ENCODE measurements at places on chromosomes 4 and X.

GRCh38 chr4:83657336-83657735 is 121.4 kb downstream of the GPAT3 start:
- peak; percentile 96 for DNase-seq

DNA sequence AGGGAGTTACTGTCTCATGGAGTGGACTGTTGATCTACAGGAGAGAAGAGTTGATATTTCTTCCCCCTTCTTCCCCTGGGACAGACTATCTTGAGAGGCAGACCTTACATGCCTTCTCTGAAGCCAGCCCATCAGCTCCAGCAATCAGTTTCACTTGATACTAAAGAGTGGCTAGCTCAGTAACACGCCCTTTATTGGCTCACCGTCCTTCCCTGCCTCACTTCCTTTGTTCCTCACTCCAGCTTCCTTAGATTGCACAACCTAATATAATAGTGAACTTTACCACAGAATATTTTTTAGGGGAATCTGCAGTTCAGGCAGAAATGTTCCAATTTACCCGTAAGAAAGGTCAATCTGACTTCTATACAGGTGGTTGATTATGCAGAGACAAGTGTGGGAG is 128.1 kb upstream of the NDP start:
- no peak for DNase-seq

GRCh38 chrX:148933881-148934280 is 433.5 kb downstream of the AFF2 start:
- DNase-seq = no peak

GRCh38 chrX:38880296-38880854 is 79.1 kb downstream of the MID1IP1 start:
- no peak for DNase-seq

DNA sequence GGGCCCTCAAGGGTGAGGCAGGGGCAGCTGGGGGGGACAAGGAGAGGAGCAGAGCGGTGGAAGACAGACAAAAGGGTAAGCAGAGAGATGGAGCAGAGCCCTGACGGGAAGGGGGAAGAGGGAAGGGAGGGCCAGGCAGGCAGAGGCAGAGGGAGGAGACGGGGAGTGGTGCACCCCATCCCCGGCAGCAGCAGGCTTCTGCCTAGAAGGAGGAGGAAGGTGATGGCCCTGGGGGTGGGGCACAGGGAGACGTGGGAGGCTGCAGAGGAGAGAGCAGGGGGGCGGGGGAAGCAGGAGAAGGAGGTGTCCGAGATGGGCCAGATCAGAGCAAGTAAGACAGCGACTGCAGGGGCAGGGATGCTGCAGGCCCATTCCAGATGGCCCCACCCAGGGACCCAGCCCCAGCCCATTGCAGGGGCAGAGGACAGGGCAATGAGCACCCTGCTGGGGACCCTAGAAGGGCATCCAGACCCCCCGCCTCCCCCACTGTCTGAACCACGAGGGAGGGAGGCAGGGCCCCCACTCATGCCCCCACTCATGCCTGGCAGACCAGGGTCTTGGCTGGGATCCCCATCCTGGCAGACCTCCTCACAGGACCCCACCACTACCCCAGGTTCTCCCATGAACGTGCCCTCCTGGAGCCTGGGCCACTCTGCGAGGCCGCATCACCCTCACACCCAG is 2.7 kb downstream of the L1CAM start:
- no peak for DNase-seq

DNA sequence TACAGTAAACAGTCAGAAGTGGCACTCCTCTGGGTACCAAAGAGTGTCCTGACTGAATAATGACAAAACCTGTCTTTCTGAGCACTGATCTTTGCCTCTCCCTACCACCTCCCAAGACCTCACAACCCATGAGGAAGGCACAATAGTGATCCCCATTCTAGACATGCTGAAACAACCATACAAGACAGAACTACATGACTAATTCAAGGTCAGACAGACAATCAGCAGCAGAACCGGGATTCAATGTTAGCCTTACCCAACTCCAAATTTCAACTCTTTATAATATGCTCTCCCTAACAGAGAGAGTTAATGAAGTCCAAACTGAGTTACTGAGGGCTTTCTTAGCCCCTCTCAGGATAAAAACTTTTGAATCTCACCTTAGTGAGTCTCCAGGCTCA is 71.0 kb downstream of the IRF2 start:
- no peak for DNase-seq

DNA sequence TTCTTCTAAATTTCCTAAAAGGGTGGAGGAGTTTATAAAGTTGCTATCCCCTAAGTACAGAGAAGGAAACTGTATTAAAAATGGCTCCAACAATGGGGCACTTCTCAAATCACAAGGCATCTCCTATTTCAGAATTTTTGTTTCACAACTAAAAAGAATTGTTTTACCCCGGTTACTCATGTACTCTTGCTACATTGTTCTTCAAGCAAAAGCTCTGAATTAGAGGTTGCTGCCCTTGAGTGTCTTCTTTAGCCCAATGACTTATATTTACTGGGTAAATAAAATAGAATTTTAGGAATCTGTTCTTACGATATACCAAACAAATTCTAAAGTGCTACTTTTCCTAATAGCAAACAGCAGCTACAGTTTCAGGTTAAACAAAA is 67.5 kb downstream of the PPEF2 start:
- DNase-seq = no peak

- no peak for DNase-seq
Measured at GRCh38 chr4:15006416-15007024, 4.2 kb downstream of the CPEB2 start.

GRCh38 chr4:6393544-6394475 is 78.6 kb downstream of the PPP2R2C start:
- no peak for DNase-seq

DNA sequence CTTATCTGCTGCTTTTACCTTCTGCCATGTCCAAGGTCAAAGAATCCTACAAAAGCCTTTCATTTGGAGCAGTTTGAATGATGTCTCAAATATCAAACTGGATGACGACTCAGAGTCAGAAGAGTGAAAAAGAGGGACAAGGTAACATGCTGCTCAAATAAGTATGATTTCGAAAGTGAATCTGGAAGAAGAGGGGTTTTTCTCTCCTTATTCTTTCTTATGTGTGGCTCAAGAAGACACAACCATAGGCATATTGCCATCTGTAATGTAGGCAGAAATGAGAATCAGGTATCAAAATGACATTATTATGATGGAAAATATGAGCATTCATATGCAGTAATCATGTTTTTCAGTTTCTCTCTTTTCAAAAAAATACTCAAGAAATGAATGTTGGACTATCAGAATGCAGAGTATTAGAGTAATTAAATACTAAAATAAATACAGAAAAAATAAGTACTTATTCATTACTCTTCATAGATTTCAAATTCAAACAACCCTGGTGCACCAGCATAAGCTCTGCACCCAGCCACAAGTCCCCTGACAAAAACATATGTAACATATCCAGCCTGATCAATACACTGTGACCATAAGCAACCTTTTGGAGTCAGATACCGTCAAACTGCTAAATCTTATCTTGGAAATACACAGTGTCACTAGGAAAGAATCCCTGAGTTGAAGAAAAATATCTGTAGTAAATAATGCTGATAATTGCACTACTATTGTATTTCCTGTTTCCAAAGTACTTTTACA is 468.6 kb downstream of the INPP4B start:
- no peak for DNase-seq

GRCh38 chr4:56469489-56470210 is 2.2 kb downstream of the SRP72 start:
- no peak for DNase-seq

- DNase-seq = no peak
Measured at GRCh38 chrX:44580466-44580865, 37.8 kb upstream of the FUNDC1 start.

DNA sequence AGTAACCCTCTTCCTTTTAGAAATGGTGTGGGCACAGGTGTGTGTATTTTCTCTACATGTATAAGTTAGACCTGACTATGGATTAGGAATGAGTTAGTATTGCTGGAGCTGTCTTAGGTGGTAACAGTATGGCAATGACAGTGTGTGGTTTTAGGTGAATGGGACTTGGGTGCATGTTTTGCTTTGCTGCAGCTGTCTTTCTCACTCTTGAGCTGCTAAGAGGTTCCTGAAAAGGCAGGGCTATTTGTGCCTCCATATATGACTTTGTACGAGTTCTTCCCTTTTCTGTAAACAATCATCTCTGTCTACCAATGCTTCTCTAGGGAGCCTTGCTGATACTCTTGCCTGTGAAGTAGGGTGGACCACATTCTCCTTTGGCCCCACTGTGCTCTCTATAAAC is 234.8 kb upstream of the HHIP start:
- no peak for DNase-seq
